ENCODE measurements at places on chromosomes 16 and 17.

DNA sequence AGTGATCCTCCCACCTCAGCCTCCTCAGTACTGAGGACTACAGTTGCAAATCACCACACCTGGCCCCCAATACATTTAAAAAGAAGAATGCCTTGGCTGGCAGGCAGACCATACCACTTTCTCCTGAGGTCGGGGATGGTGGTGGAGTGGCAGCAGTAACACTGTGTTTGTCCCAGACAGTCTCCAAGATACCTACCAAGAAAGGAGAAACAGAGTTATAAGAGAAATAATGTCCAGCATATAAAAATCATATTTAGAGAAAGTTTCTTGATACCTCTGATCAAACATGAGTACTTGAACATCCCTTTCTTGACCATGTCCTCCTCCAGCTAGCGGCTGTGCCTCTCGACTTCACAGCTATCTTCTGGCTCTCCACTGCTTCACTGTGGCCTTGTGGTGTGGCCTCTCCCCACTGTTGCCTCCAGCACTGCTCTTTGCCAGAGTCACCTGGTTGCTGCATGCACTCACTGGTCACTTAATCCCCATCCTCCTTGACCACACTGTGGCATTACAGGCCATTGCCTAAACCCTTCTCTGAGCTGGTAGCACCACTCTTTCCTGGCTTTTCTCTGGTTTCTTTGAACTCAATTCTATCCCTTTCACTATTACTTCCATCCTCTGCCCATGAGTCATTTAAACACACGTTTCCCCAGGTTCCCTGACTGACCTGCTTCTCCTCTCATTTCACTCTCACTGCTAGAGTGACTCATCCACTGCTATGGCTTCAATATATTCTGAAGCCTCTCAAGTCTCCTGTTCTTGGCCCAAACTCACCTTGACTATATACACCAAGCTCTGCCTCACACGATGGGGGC lies 45.2 kb downstream of the XPO6 start:
- DNase-seq = peak; percentile 36

DNA sequence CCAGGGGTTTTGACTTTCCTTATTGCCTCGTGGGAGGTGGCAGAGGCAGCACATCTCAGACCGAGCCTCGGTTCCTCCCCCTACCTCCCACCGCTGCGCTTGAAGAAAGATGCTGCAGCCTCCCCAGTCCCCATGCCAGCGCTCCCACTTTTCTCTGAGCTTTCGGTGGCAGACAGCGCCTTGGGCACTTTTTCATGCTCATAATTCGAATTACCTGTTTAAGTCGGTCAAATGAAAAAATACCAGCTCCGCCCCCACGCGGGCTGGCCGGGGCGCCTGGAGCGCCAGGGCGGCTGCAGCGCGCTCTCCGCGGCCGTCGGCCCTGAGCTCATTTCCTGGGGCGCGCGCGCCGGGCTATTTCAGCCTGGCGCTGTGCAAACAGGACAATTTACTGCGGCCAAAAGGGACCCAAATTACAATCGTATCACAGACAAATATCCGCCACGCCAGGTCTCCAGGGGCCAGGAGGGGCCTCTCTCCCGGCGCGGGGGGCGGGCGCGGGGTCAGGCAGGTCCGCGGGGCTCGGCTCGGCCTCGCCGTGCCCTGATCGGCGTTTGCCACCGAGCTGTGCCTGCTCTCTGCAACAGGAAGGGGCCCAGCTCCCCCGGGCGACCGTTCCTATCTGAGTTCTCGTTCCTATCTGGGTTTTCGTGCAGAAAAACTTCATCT lies 45.0 kb downstream of the SOST start:
- DNase-seq = peak; percentile 40

- DNase-seq = no peak
Measured at GRCh38 chr16:9428355-9429005, 337.0 kb downstream of the HAPSTR1 start.

- DNase-seq = peak; percentile 54
Measured at GRCh38 chr16:88468275-88469129, 15.4 kb downstream of the ZFPM1 start.

DNA sequence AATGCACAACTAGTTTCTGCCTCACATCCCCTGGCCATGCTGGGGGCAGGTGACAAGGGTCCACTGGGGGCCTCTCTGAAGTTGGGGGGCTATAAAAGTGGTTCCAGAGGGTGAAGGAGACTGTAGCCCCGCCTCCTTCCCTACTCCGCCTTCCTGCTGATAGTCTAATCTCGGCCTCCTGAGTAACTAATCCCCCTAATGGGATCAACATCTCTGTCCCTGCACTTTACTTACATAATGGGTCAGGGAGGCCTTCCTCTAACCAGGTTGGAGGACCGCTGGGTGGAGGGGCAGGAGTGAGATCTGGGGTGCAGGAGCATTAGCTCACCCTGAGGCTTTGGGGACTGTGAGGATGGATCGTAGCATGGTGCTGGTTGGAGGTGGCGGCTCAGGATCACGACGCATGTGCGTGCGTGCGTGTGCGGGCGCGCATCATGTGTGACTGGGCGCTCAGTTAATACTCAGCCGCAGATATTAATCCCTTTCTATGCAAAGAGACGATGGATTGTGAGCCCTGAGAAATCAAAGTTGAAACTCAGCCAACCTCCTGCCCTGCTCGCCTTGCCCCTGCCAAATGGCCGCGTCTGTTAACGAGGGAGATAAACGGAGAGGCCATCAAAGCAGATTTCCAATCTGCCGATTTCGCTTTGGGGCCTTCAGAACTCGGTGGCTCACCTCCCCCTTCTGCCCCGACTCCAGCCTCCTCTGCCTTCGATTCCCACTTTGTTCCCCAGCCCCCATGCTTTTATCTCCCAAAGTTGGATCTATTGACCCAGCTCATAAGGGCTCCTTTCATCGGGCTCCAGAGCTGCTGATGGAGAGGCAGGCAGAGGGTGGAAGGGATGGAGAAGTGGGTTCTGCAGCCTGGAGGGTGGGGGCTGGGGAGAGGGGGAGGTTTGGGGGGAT lies 107.3 kb downstream of the SDK2 start:
- DNase-seq = no peak

DNA sequence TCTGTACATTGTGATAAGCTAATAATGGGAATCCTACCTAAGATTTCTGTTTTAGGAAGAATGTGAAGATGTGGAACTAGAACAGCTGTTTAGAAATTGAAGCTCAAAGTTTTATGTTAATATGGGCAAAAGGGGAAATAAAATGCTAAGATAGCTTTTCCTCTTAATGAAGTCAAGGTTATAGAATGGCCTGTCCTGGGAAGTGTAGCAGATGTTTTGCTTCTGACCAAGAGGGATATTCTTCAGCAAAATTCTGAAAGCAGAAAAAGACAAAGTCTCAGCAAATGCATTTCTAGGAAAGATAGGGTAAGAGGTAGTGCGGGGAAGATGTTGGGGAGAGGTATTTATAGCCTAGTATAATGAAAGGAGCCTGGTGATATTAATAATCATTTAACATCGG lies 13.1 kb downstream of the MAP3K3 start:
- DNase-seq = no peak

DNA sequence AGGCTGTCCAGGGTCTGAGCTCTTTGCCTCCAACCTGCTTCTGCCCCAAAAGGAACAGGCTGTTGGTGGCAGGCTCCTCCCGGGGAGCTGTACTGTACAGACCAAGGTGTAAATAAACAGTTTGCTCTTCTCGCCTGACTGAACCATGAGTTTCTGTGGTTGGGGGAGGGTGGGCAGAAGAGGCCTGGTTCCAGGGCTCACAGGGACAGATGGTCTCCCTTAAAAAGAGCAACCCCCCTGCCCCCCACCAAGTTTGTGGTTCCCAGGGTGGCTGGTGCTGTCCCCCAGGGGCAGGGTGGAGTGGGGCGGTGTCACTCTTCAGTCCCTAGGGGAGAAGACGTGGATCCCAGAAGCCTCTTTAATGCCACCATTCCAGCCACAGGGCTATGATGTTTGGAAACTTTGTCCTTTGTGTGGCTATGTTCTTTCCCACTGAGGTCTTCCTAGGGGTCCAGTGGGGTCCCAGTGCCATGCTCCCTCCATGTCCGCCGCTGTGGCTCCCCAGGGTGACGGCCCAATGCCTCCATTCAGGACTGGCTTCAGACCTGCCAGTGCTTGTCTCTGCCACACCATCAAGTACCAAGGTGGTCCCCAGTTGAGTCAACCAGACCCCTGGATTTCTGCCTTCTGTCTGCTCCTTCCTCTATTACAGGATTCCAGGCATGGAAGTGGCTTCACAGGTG lies 146.7 kb downstream of the RAB11FIP4 start:
- DNase-seq = no peak

DNA sequence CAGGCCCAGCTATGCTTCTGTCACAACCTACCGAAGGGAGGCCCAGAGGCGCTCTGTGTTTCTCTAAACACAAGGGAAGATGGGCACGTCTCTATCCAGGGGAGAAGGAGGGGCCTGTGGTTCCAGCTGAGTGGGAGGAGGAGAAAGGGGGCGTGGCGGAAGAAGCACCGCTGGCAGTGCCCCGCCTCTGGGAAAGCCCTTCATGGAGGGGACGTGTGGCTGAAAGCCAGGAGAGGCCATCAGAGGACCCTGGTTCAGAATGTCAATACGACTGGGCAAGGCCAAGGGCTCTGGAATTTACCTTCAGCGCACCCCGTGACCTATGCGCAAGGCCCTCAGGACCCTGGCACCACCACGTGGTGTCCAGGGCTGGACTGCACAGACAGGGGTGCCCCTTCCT lies 12.3 kb upstream of the SLC38A8 start:
- no peak for DNase-seq

GRCh38 chr17:5874486-5874885 lies 195.7 kb upstream of the WSCD1 start:
- peak; percentile 61 for DNase-seq

GRCh38 chr16:19138601-19139000 lies 24.8 kb downstream of the ITPRIPL2 start:
- peak; percentile 66 for DNase-seq

DNA sequence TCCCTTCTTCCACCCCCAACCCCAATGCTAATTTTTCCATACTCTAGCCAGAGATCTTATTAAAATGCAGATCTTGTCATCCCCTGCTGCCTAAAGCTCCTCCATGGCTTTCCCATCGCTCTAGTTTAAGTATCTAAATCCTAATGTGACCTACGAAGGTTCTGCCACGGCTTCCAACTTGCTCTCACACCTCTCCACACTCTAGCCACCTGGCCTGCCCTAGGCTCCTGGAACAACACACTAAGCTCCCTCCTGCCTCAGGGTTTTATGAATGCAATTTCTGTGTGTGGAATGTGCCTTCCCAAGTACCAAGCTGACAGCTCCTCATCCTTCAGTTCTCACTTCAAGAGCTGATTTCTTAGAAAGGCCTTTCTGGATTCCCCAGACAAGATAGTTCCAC lies 16.6 kb downstream of the NXPH3 start:
- no peak for DNase-seq

DNA sequence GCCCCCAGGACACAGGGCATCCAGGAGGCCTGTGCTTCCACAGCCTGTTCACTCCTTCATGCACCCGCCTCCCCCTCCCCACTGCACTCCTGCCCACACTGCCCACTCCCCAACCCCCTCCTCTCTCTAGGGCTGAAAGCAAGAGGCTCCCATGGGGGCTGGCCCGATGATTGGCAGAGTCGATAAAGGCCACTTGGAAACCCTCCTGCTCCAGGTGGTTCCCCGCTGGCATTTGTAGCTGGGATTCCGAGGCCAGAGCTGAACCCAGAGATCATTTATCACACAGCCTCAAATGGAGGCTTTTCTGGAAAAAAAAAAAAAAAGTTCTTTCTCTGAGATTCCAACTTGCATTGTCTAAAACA lies 74.1 kb downstream of the SREBF1 start:
- no peak for DNase-seq

DNA sequence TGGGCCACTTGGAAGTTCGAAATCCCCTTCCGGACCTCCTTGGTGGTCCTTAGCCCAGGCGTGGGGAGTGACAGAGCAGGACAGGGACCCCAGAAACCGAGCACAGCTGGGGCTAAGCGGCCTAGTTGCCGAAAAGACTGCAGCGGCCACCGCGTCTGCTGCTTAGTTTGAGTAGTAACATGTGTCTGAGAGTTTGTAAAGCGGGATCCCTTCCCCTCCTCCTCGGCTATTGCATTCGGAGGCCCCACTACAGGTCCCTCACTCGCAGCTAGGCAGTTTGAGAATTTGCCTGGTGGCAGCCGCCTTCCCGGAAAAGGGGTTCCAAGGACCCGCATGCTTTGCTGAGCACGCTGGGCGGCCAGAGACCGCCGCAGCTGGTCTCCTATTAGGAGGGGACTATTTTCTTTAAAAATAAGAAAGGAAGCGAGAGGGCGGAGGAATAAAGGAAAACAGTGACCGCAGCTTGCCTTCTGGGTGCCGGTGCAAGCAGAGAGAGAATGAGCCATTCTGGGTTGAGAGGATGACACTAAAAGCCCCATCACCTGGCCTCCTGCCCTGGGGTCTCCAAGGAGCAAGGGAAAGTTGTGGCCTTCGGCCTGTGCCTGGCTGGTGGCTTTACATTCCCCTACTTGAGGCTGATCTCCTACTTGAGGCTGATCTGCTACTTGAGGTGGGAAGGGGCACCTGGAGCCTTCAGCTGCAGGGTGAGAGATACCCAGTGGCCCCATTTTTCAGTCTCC lies 1.1 kb upstream of the HOXB5 start:
- DNase-seq = peak; percentile 66

DNA sequence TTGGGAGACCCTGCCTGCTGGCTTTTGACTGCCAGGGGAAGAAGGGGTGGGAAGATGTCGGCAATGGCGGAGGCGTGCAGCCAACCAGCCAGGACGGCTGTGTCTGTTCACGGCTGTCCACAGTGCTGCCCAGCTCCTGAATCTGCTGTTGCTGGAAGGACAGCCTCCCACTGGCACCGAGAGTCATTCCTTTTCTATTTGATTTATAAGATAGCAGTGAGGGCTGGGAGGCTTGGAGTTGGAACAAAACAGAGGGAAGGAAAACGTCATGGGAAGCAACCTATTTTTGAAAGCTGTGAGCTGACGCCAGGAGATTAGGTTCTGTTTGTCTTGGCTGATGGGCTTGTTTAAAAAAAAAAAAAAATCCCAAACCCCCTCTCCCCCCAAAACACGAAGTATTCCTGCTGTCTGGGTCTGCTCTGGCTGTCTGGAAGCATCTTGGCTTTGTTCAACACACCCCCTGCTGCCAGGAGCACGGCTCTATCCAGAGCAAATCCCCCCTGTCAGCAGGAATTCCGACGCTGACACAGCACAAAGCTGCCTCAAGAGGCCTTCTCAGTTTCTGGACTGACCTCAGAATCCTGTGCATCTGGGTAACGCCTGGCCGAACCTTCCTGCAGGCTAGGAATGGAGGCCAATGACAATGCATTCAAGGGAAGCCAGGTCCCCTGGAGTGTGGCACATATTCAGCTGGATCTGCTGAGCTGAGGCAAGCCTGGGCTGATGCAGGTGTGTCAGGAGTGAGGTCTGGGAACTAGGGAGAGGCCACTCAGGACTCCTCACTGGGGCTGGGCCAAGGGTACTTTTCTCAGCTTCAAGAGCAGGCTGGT lies 41.0 kb upstream of the SREBF1 start:
- peak; percentile 92 for DNase-seq

- DNase-seq = no peak
Measured at GRCh38 chr16:88503374-88503770, 50.3 kb downstream of the ZFPM1 start.

All from fibroblast of skin of right biceps (primary cell).